ENCODE measurements at places on chromosomes 13 and 19.

DNA sequence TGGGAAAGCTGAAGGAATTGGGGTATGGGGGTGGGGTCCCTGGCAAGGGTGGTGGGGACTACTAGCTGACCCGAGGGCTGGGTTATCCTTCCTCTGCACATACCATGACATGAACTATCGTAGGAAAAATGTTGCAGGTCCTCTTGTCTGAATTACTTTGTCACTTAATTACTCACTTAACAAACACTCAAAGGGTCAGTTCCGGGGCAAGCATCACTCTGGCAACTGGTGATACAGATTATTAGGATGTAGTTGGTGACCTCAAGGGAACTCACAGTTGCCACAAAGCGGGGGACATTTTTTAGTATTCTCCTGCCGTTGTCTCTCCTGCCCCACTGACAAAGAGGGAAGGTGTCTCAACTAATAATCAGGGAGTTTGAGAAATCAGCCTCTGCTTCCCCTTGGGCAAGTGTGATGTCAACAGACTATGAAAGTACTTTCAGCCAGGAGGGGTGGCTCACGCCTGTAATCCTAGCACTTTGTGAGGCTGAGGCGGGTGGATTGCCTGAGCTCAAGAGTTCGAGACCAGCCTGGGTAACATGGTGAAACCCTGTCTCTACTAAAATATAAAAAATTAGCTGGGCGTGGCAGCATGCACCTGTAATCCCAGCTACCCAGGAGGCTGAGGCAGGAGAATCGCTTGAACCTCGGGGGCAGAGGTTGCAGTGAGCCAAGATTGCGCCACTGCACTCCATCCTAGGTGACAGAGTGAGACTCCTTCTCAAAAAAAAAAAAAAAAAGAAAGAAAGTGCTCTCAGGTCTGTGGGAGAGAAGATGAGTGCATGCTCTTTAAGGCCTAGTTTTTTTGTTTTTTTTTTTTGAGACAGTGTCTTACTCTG is 10.3 kb downstream of the DNAJB1 start:
- no peak for DNase-seq

DNA sequence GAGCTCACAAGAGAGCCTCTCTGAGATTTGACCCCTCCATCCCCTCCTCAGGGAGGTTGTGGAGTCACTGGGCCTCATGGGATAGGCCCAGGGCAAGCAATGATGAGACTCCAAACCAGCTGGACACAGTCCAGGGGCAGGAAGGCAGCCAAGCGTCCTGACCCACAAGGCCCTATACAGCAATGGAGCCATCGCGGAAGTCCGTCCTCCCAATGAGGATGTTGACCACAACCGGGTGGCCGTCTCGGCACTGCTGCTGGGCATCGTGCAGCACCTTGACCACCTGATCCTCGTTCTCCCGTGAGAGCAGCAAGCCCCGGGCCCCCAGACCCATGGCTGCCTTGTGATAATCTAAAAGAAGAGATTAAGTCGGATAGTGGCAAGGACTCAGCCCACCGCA is 7.9 kb downstream of the SYDE1 start:
- DNase-seq = no peak

GRCh38 chr13:48859272-48860105 is 116.2 kb upstream of the FNDC3A start:
- no peak for DNase-seq

DNA sequence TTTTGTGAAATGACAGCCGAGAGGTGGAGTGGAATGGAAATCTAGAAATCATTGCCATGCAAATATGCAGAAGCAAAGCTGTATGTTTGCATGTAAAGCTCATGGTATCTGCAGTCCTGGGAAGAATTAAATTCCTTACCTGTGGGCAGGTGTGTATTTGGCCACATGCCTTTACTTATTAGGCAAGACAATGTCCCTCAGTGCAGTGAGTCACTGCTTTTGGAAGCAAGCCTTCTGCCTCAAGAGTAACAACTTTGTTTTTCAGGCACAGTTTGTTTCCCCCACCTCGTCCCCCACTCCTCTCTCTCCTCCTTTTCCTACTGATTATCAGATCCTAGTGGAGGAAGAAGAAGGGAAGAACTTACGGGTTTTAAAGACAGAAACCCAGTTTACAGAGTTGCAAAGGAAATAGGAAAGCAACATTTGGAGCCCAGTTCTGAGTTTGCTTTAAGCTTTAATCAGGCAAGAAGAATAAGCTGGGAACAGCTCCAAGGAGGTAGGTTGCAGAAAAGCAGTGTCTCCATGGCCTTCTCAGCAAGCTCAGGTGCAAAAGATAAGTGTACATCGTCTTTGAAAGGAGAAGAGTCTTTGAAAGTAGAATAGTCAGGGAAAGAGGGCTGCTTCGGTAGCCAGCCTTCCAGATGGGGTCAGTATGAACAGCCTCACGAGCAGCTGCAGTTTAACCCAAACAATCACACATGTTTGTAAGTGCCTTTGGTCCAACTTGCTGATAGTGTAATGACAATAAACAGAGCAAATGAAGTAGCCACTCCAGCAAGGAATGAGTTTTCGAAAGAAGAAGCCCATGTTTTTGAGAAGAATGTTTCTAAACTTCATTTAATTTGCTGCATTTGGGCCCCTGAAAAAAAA is 190.1 kb downstream of the KLF5 start:
- DNase-seq = no peak

DNA sequence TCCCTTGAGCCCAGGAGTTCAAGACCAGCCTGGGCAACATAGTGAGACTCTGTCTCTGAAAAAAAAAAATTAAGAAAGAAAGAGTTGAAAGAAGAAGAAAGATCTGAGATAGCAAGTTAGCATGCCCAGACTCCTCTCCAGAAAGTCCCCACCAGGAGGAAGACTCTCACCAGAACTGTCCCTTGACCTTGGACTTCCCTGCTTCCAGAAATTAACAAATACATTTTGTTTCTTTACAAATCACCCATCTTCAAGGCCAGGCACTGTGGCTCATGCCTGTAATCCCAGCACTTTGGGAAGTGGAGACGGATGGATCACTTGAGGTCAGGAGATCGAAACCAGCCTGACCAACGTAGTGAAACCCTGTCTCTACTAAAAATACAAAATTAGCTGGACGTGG is 44.3 kb upstream of the KLF2 start:
- DNase-seq = no peak

DNA sequence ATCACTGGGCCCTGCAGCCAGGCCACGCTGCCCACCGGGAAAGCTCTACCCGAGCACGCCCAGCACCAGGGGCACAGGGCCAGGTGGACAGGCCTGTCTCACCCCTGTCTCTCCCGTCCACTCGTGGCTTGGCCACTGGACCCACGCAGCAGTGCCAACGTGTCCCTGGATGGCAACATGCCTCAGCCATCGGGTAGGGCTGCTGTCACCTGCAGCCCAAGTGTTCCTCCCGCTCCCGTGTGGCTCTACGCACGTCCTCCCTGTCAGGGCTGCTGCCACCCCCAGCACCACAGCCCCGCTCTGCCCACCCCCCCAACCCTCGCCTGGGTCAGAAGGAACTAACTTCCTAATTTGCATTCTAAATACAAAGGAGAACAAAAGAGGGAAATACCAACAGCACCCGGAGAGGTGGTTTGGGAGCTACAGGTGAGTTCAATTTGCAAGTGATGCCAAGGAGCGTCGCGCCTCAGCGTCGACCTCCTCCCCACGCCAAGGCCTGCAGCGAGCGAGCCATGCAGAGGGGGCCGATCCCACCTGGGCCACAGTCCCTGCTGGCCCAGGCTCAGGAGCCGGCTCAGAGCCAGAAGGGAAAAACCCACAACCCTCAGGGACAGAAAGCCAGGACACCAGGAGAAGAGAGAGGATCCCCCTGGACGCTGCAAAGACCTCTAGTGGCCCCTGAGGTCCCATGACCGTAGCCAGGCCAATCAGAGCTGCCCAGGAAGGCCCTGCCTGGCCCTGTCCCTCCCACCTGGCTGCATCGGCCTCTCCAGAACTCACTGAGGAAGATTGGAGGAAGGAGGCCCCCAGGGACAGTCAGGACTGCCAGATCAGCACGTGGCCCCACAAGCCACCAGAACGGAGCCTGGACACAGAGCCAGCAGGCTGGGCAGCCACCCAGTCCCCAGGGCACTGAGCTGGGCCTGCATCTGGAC is 128.4 kb upstream of the SPACA7 start:
- no peak for DNase-seq

- no peak for DNase-seq
Measured at GRCh38 chr19:49201042-49201441, 43.5 kb downstream of the TRPM4 start.

DNA sequence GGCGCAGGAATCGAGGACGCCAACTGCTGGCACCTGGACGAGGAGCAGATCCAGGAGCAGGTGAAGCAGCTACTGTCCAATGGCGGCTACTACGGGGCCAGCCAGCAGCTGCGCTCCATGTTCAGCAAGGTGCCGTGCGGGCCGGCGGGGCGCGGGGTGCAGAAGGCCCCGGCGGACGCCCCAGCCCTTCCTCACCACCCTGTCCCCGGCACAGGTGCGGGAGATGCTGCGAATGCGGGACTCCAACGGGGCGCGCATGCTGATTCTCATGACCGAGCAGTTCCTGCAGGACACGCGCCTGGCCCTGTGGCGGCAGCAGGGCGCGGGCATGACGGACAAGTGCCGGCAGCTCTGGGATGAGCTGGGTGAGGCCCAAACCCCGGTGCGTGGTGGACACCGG is 13.6 kb downstream of the ZSWIM4 start:
- DNase-seq = no peak

DNA sequence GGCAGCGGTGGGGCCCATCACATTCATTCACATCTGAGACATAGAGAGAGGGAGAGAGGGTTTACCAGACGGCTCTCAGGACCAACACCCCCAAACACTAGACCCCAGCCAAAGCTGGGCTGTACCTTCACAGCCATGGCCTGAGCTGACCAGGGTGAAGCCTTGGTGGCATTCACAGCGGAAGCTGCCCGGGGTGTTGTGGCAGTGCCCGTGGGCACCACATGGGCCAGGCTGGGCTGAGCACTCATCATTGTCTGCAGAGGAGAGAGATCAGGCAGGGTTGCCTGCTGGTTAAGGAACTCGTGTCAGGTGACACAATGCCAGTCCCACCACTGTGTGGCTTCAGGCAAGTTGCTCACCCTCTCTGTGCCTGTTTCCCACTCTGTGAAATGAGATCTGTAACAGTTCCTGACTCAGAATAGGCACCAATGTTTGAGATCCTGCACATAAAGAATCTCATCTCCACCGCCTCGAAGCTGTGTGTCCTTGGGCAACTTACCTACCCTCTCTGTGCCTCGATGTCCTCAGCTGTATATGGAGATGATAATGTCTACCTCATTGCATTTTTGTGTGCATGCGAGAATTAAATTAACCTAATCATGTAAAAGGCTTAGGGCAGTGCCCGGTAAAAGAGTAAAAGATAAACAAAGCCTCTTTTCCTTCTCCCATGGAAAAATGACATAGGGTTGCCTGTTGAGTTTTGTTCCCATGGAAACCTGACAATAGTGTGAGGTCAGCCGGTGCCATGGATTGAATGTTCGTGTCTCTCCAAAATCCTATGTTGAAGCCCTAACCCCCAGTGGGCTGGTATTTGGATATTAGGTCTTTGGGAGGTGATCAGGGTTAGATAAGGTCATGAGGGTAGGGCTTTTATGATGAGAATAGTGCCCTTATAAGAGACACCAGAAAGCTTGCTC is 22.9 kb downstream of the CCL25 start:
- no peak for DNase-seq

- DNase-seq = no peak
Measured at GRCh38 chr13:110431425-110432294, 124.6 kb downstream of the COL4A2 start.

DNA sequence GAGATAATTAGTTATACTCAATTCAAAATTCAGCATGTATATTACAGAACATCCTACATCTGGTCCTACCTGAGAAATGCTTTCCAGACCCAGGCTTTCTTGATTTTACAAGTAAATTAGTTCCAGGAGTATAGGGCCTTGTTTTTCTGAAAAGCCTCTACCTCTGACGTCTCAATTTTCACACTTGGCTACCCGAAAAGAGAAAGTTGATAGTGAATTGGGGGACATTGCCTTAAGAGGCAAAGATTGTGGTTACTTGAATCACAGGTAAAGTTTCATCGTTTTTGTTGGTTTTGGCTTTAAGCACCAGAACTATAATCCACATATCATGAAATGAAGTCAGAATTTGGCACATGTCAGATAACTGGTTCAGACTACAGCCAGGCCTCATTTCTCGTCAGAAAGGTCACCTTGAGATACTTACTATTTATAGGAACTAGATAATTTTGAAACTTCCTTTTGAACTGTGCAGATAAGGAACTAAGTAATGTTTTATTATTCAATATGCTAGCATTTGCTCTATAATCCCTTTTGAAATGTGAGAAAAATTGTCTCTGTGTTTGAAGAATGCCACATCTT is 30.8 kb downstream of the FAM124A start:
- DNase-seq = no peak

DNA sequence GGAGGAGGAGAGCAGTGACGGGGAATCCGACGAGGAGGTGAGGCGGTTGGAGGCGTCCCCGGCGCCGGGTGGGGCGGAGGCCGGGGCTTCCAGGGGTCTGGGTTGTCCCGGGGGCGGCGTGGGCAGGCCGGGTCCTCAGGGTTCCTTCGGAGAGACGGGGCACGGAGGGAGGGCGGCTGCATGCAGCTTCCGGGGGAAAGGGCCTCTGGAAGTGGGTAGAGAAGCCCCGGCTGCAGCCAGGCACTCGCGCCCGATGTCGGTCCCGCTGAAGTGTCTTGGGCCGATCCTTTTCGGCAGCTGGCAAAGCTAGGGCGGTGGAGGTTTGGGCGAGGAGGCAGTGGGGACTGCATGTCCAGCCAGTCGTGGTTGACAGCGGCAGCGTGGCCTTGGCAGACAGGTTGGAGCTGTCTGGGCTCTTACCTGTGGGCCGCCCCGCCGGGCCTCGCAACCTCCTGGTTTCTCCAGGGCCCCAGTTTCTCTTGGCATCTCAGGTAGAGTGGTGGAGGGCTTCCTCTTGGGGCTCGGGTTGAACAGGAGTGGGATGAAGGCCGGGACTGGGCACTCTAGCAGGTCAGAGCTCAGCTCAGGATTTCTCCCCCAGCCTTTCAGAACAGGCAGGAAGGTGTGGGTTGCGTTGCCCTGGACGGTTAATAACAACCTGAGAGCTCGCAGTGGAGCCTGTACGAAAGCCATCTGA is 690 bp downstream of the KMT2B start:
- DNase-seq = no peak

DNA sequence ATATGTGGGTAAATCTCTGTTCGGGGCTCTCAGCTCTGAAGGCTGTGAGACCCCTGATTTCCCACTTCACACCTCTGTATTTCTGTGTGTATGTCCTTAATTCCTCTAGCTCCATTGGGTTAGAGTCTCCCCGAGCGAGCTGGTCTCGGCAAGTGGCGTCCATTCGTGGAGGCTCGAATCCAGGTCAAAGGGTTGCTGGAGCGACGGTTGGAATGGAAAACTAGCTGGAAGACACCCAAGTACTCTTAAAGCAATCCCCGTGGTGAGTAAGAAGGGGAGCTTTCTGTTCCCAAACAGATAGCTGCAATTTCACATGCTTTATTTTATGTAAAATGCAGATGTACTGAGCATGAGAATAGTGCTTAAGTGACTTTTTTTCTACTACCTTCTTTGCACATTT is 277.5 kb upstream of the SGCG start:
- no peak for DNase-seq

DNA sequence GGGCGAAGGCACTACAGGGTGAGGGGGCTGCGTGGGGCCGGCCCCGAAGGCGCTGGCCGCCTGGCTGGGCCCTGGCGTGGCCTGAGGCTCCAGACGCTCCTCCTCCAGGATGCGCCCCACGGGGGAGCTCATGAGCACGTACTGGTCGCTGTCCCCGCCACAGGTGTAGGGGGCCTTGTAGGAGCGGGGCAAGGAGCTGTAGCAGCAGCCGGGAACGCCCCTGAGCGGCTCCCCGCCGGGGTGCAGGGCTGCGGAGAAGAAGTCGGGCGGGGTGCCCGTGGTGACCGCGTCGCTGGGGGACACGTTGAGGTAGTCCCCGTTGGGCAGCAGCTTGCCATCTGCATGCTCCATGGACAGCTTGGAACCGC is 3.0 kb downstream of the IRS2 start:
- no peak for DNase-seq
